COR-L47 (cell line): ENCODE measurements at places on chromosomes 16 and 17.
A peak's percentile ranks its signal among the peaks of the same experiment; 100 is the strongest.

- no peak for DNase-seq
Measured at GRCh38 chr16:77843405-77843804, 55.0 kb downstream of the VAT1L start.

- no peak for DNase-seq
Measured at GRCh38 chr17:45398800-45399199, 33.9 kb downstream of the ARHGAP27 start.

DNA sequence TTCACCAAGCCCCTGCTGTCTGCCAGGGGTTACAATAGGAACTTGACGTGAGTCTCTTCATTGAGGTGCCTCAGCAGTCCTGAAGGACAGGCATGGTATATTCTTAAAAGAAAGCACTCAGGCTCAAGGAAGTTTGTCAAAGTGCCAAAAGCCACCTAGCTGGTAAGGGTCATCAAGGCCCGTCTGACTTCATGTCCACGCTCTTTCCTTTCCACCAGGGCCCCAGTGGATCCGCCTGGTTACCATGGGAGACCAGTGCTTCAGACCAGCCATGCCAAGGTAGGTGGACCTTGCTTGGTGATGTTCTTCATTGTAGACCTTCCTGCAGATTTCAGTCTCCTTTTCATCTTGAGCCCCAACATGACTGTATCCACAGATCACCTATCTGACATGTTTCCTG lies 27.6 kb upstream of the CCL1 start:
- DNase-seq: no peak

GRCh38 chr17:67435122-67435521 lies 58.0 kb downstream of the PITPNC1 start:
- DNase-seq: no peak

DNA sequence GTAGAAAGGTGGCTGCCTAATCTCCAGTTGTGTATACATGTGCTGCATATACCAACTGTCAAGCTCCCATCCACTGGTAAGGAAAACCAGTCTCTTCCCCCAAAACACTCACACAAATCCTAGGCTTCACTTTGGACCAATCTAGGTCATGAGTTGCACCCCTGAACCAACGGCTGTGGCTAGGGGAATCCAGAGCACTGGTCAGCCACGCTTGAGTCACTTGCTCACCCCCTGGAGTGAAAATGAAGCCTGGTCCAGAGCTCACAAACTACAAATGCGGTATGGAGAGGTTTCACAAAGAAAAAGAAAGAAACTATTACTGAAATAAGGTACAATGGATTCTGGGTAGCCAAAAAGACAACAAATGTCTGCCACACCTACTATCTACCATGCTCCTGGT lies 66.1 kb upstream of the NLK start:
- DNase-seq: no peak

DNA sequence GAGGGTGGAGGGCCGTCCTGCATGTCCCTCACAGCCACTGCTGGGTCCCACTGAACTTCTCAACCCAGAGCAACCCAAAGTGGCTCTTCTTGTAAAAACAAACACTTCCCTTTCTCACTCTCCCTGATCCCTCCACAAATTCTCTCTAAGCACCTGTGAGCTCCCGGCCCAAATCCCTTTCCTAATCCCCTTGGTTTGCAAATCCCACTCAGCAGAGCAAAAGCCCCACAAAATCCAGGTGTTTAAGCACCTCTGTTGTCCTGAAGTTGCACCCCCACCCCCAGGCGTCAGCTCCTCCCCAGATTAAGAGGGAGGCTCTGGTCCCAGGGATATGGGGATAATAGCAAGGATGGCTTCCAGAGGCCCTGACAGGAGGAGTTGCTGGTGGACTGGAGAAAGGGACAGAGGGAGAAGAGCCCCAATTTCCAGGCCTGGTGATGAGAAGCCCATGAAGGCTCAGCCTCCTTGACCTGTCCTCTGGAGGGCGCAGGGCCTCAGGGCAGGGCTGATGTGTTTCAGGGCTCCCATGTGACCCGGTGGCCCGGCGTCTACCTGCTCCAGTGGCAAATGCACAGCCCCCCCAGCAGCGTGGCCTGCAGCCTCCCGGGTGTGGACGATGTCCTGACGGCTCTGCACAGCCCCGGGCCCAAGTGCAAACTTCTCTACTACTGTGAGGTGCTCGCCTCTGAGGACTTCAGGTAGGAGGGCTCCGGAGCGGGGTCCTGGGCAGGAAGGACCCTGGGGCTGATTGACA lies 23.0 kb downstream of the NAGPA start:
- no peak for DNase-seq

DNA sequence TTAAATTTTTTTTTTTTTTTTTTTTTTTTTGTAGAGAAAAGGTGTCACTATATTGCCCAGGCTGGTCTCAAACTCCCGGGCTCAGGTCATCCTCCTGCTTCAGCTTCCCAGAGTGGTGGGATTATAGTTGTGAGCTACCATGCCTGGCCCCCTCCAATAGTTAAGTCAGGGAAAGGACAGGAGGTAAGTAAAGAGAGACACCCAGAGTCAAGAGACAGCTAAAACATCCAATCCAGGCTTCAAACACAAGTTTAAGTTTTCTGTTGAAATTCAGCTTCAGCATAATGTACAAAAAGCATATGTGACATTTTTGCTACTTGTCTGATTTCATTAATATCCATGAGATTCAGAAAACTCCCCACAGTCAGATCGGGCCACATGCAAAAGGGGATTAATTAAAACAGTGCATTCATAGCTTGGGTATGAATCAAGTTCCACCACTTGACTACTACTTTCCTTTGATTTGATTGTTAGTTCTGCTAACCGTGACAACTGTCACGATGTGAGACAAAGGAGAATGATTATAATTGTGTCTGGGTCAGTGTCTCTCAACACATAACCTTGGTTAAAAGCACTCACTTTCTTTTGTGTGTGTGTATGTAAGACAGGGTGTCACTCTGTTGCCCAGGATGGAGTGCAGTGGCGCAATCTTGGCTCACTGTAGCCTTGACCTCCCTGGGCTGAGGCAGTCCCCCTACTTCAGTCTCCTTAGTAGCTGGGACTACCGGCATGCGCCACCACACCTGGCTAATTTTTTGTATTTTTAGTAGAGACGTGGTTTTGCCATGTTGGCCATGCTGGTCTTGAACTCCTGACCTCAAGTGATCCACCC lies 184.9 kb downstream of the PARN start:
- no peak for DNase-seq

GRCh38 chr17:6448473-6448872 lies 4.2 kb downstream of the PIMREG start:
- no peak for DNase-seq

- peak; percentile 77 for DNase-seq
Measured at GRCh38 chr17:81710514-81711308, 1.4 kb upstream of the SLC25A10 start.

DNA sequence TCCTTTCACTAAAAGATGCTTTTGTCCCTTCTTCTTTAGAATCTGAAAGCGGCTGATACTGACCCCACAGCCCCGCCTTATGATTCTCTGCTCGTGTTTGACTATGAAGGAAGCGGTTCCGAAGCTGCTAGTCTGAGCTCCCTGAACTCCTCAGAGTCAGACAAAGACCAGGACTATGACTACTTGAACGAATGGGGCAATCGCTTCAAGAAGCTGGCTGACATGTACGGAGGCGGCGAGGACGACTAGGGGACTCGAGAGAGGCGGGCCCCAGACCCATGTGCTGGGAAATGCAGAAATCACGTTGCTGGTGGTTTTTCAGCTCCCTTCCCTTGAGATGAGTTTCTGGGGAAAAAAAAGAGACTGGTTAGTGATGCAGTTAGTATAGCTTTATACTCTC lies 10.1 kb upstream of the TANGO6 start:
- no peak for DNase-seq

DNA sequence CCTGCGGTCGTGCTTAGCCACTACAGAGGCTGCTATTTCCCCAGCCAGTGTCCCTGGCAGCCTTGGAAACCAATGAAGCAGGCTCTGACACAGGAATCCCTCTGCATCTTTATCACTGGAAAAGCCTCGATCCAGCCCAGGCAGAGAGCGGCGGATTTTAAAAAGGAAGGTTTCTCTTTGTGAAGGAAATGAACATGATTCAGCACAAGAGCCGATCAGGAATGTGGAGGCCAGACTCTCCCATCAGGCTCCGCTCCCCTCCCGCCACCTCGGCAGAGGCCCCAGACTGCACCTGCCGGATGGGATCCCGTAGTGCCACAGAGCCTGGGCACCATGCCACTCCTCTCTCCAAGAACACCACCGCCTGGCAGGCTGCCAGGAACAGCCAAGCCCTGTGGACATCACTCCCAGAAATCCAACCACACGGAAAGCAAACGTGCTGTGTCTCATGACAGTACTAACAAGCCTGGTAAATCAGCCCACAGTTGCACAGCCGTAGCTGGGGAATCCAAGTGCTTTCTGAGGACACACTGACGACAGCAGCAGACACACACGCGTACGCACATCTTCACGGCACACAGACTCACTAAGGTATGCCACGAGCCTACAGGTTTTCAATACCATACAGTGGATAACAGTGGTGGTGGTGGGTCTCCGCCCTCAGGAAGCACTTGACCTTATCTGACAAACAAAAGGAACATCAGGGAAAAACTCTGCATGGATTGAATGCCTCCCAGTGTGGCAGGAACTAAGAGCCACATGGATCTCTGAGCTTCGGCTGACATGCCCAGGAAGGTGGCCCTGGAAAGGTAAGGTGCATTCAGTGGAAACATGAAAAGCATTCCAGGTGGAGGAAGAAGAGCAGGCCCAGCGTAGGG lies 5.4 kb downstream of the LRRC75A start:
- peak; percentile 95 for DNase-seq
